ENCODE measurements at places on chromosomes 13 and 19.

DNA sequence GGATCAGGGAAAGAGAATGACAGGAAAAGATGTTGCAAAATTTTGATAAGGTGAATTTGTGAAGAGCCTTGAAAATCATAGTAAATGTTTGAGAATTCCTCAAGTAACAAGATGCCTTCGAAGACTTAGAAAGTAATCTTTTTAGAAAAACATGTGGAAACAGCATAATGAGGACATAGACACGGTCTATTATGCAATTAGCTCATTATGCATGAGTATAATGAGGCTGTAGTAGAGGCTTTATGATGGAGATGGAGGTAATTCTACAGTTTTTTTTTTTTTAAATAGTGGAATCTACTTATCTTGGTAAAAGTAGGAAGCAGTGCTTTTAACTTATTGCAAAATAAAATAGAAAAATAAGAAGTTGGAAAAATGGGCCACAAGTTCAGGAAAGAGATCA is 1329.1 kb upstream of the SPRY2 start:
- DNase-seq = no peak

GRCh38 chr19:3189702-3190469 is 4.2 kb downstream of the NCLN start:
- no peak for DNase-seq

DNA sequence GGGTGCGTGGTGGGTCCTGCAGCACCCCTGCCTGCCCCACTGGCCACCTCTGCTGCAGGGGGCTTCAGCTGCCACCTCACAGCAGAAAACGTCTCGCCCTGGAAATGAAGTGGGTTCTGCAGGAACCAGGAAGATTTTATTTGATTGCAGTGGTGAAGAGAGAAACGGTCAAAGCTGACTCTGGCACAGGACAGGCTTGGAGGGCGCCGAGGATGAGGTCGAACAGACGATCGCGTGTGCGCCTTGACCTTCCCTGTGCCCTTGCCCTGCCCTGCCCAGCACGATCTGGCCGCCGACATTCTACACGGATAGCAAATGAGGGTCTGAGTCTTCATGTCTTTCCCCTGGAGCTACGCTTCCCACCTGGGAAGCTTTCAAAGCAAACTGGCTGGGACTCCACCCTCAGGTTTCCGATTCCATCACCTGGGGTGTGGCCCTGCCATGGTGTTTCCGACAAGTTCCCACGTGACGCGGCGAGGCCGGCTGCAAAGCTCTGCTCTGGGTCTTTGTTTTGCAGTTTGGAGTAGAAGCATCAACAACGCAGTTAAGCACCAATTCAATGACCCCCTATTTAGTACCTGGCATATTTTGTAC is 50.3 kb upstream of the TUBGCP3 start:
- no peak for DNase-seq

GRCh38 chr13:46354156-46355087 is 32.6 kb downstream of the RUBCNL start:
- no peak for DNase-seq

- DNase-seq = no peak
These were observed 8.7 kb downstream of the SYNGR4 start for GRCh38 chr19:48372904-48373303.

DNA sequence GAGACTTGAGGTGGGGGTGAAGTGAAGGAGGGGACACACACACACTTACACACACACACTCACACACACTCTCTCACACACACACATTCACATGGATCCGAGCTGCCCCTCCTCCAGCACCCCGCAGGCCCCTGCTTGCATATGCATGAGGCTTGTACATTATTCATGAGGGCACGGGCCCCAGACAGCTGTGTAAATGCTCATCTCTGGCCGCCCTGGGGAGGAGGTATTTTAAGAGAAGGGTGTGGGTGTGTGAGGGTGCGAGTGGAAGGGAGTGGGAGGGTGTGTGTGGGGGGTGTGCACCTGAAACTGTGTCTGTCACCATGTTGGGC is 2.4 kb downstream of the NCAN start:
- no peak for DNase-seq

- DNase-seq = no peak
These were observed 205.4 kb downstream of the PDS5B start for GRCh38 chr13:32791545-32792172.

DNA sequence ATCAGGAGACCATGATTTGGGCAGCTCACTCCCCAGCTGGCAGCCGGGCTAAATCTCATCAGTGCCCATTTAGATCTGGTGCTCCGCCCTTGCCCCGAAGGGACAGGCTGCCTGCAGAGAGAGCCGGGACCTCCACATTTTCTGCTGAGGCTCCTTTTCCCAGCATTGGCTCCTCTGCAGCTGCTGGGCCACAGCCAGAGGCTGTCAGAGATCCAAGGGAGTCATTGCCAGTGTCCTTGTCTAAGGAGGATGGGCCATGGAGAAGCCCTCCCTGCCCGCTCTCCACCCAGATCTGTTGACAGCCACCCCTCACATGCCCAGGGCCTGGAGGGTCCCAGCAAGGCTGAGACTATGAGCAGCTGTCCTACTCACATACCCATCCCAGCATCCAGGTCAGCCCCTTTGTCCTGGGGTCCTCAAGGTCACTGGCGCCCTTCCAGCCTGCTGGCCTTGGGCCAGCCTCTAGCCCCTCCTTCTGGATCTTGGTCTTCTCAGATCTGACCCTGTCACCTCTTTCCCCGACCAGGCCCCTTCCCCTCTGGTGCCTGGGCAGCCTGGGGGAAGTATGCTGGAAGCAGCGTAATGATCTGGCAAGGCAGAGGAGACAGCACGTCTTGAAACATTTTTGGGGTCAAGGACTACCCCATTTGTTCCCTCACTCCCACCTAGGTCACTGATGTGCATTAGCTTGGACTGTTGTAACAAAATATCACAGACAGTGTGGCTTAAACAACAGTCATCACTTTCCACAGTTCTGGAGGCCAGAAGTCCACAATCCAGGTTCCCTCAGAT is 7.9 kb downstream of the PIN1 start:
- no peak for DNase-seq

DNA sequence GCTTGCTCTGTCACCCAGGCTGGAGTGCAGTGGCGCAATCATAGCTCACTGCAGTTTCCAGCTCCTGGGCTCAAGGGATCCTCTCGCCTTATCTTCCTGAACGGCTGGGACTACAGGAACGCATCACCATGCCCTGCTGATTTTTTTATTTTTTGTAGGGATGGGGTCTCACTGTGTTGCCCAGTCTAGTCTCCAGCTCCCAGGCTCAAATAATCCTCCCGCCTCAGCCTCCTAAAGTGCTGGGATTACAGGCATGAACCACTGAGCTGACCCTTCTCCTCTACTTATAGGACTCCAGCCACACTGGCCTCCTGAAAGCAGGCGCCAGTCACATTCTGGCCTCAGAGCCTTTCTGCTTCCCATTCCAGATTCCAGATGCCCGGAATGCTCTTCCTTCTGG is 10.5 kb downstream of the DACT3 start:
- DNase-seq = no peak

DNA sequence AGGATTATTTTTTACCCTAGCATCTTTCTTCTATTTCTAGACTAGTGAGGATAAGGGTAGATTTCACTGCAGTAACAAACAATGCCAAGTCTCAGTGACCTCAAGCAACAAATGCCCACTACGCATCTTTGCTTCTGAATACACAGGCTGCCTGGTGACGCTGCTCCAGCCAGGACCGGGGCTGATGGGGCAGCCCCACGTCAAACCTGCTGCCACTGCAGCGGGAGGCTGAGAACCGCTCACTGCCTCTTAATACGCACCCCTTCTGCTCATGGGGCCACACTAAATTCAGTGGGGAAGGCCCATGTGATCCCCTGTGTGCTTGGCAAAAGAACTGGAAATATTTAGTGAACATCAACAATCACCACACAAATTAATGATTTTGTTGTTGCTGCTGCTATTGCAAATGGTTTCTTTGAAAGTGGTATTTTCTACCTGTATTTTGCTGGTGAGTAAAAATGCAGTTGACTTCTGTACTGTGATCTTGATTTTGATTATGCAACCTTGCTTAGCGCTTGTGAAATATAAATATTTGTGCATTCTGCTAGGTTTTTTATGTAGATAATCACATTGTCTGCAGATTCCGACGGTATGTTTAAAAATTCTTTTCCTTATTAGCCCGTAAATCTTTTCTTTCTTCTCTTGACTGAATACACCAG is 139.5 kb upstream of the SPACA7 start:
- DNase-seq = no peak

DNA sequence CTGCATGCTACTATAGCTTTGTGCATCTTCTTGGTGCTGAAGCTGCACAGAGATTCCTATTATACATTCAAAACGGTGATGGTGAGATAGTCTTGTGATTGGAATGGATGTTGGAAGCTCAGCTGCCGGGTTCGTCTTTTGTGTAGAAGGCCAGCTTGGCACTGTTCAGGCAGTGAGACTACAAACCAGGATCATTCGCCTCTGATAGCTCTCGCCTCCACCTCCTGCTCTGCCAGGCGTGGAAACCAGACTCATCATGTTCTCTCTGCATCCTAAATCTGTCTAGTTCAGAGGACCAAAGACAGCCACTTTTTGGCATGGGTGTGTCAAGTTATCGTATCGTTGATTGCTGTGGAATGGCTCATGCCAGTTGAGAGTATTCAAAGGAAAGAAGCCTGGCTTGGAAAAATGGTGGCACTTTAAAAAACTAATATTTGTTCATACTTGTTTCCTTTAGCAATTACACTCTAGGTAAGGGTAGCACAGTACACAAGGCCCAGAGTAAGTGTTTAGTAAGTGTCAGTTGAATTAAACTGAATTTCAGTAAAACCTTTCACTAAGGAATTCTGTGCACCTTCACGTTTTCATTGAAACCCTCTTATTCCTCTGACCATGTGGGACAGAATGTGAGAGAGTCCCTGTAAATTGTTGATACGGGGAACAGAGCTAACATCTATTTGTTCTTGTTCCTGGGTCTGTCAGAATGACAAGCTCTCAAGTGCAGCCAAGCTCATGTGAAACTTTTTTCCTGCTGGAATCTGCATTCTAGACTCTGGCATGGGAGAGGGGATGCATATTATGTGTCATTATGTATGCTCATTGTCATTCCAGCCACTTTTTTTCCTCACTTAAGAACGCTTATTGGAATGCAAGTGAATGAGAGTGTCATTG is 69.8 kb downstream of the DPY19L3 start:
- no peak for DNase-seq

DNA sequence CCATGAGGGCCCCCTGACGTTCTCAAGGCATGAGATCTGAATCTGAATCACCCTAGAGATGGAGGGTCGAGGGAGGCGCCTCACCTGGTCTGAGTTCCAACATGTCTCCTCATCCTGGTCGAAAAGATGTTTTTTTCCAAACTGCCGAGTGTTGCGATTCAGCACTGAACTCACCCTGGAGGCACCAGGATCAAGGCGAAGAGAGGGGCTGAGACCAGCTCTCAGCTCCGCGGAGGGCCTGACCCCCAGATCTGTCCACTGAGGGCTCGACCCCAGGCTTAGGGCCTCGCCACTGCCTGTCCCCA is 555 bp downstream of the NR2C2AP start:
- no peak for DNase-seq

DNA sequence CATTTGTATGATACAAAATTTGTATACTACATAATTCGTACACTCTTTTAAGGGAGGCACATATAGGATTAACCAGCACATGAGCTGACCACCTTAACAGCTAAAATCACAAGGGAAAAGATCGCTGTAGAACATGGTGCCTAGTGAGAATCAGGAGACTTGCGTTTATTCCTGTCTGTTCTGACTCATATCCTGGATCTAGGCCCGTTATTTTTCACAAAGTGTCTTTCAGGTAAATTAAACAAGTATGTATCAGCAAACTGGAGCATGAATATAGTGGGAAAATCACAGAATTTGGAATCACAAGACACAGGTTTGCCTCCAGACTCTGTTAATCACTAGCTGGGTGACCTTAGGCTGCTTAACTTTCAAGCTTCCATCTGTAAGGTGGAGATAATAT is 47.5 kb upstream of the ESD start:
- no peak for DNase-seq

GRCh38 chr13:112657850-112658445 is 31.9 kb upstream of the ATP11A start:
- no peak for DNase-seq

DNA sequence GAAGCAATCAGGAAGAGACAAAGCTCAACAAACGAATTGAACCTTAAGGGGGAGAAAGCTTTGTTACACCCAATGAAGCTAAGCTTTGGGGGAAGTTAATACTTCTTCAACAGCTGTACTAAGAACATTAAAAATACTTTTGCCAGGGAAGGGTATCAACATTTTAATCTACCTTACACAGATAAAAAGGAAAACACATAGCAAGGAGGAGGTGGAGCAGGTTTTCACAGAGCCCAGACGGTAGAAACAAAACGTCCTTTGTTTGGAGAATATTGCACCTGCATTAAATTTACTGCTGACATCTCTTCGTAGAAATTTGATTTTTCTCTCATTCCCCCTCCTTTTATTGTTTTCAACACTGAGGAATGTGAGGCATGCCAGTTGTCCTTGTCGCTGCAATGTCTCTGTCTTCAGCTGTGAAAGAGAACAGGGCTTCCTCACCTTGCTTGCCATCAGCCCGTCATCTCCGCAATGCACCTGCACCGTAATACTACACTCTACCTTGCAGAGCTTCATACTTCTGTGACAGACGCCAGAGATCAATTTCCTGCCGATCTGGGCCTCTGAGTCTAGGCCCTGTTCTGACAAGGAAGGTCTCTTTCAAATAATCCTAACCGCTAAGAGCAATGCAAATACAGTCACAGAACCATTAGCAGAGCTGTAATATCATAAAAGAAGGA is 270.8 kb downstream of the SPRY2 start:
- DNase-seq = no peak

GRCh38 chr13:75687150-75687763 is 51.1 kb downstream of the LMO7 start:
- DNase-seq = no peak

GRCh38 chr13:113924184-113924901 is 49.5 kb downstream of the C13orf46 start:
- no peak for DNase-seq

- DNase-seq = no peak
These were observed 3.9 kb upstream of the GSK3A start for GRCh38 chr19:42246143-42246921.

DNA sequence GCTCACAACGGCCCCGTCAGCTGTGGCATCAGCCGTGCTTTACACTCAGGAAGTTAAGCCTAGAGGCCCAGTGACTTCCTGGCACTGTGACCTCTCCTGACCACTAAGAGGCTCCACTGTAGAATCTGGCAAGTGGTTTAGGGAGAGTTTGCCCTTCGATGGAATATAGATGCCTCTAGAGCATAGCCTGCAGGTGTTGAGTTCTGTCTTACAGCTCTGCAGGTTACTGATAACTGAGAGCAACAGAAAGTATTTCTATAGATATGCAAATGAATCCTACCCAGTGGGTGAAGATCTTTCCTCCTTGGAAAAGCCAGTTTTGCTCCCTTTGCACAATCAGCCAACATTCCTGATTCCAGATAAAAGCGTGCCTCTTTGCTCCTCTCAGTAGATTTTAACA is 35.8 kb downstream of the ATP12A start:
- DNase-seq = no peak

All from activated CD4-positive, alpha-beta T cell treated with anti-CD3 and anti-CD28 coated beads, Interleukin-2, amount 50 U/mL, for 4 hours (primary cell).